ENCODE measurements at places on chromosomes 3 and 15.

DNA sequence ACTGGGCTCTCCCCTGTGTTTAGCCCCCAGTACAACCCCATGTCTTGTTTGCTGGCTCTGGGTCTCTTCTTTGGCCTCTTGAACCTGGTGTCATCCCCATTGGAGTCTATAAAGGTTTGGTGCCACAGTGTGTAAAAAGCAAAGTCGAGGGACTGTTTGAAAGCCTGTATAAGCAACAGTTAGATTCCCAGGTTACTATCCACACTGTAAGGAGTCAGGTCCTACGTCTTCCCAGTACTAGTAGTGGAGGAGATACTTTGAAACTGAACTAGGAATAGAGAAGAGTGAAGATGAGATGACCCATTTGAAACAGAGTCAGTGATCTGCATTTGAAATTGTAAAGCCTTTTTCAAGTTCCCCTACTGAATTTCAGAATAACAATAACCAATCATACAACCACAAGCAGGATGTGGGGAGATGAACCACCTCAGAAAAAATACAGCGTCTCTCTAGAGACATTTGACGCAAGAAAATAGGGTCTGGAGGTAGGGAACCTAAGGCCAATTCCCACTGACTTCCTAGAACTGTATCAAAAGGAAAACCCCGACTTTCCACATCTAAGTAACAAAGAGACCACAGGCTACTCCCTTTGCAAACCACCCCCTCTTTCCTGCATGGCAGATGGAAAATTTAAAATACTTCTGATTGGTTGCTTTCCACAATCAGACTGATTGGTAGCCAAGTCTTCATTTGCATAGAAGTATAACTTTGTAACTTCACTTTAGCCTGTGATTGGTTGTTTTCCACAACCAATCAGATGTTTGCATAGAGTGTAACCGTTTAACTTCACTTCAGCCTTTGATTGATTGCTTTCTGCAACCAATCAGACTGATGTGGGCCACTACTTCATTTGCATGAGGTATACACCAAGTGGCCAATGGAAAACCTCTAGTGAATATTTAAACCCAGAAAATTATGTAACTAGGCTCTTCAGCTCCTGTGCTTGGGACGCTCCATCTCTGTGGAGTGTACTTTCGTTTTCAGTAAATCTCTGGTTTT is 49.9 kb upstream of the NEDD4 start:
- DNase-seq, result no peak

- DNase-seq, result no peak
Measured at GRCh38 chr3:65276551-65276950, 588.8 kb upstream of the ADAMTS9 start.

DNA sequence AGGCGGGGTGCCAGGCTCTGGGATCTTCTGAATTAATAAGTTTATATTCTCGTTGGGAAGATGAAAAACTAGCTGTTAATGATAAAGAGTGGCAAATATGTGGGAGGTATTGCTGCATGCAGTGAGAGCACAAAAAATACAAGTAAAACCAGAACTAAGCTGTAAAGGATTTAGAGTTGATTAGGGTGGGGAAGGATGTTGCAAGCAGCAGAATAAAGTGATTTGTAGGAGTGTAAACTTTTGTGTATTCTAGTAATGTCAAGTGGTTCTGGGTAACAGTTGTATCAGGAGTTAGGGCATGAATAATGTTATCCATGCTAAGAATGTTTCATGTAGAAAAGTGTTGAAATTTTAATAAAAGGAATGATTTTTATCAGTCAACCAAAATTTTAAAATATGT is 18.1 kb downstream of the CRYBG3 start:
- DNase-seq, result no peak

DNA sequence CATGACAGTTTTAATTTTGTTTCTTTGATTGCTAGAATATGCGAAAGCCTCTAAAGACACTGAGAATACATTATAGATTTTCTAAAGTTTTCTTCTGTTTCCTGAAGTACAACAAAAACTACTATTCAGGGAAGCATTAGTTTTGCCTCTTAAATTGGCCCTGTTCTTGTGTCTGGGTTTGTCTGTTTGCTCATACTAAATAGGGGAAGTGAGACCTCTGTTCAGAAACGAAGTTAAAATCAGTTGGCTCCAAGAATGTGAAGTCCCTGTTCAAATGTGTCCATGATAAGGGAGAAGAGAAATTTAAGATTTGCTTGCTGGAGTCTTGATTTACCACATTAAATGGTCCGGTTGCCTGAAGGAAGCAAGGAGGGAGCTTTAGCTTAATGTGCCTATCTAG is 327.3 kb upstream of the GBE1 start:
- no peak for DNase-seq

DNA sequence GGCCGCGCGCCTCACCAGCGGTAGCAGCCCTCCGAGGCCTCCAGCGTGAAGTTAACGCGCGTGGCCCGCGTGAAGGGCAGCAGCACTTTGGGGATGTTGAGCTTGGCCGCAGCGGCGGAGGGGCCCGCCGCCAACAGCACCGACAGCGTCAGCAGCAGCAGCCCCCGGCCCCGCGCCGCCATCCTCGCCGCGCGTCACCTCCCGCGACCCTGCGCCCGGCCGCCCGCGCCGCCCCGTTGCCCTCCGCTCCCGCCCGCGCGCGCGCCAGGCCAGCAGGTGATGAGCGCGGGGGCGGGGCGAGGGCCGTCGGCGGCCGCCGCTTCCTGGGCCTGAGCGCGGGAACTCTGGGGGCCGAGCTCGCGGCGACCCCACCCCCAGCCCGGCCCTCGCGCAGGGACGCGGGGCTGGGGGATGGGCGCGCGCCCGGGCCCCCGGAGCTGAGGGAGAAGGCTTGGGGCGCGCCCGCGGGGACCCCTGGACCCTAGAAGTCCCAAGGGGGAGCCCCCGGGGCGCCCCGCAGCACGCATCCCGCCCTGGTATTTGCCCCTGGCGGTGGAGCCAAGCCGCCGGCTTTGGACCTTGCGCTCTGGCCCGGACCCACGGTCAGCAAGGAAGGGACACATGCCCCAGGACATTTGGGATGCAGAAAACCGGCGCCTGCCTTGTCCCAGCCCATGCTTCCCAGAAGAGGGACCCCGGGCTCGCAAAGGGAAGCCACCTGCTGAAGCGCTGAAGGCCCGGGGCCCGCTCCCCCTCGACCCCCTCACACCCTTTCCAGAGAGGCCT is at the start of gene NUP210:
Gene NUP210 (minus strand): TSS at position 278 of the 786 bp plus-strand sequence. CDS start 96 bp downstream, at position 182.
- DNase-seq, result peak; percentile 91

GRCh38 chr3:126104742-126105605 is 21.1 kb upstream of the SLC41A3 start:
- peak; percentile 14 for DNase-seq

Data from D341Med (cell line).